NCI-H1105 treated with DMSO at 0.1 percent for 48 hours (cell line): ENCODE measurements at places on chromosomes 3 and 15.

DNA sequence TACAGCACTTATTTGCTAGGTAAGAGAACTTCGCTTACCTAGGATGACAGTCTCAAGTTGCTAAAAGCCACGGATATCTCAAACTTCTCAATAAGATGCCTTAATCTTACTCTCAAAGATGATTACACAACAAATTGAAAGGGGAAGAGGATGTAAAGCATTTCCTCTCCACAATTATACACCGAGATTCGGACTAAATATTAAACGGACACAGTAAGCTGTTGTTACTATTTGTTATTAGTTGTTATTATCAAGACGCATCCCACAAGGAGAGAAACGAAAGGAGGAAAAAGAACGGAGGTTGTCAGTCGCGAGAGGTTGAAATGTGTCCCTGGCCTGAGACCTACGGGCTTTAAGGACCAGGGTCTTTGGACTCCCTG is 660 bp downstream of the ZNF106 start:
- no peak for DNase-seq

- no peak for DNase-seq
These were observed 35.9 kb downstream of the SAXO2 start for GRCh38 chr15:82298520-82298919.

DNA sequence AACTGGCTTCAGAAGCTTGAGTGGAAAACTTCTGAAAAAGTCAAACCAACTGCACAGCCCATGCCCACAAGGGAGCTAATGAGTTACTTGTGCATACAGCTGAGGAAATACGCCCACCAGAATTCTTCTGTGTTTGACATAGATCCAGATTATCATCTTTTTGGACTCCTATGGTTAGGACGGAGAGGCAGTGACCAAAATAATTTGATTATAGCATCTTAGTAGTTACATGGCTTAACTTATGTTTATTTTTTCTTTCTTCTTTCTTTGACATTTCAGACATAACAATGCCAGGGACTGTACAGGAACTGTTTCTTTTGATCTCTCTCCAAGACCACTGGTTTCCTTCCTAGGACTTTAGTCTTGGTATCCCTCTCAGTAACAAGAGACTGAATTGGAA is 246.1 kb upstream of the RASGRP1 start:
- no peak for DNase-seq

DNA sequence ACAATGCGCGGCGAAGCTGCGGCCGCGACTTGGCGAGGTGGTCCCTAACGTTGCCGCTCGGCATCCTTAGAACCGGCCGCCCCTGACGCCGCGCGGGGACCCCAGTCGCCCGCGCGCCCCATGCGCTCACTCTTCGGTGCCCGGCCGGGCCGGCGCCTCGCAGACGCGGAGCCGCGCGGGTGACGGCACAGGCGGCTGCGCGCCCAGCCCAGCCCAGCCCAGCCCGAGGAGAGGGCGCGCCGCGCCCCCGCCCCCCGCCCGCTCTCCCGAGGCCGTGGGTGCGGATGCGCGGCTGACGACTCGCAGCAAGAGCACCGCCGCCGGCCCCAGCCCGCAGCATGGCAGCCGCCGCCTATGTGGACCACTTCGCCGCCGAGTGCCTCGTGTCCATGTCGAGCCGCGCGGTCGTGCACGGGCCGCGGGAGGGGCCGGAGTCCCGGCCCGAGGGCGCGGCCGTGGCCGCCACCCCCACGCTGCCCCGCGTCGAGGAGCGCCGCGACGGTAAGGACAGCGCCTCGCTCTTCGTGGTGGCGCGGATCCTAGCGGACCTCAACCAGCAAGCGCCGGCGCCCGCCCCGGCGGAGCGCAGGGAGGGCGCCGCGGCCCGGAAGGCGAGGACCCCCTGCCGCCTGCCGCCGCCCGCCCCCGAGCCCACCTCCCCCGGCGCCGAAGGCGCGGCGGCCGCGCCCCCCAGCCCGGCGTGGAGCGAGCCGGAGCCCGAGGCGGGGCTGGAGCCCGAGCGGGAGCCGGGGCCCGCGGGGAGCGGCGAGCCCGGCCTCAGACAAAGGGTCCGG is 437 bp downstream of the KLF13 start:
- DNase-seq, result no peak

- DNase-seq, result no peak
These were observed 117.7 kb downstream of the DNAJB8 start for GRCh38 chr3:128348805-128349531.
